ENCODE measurements at places on chromosomes 3 and 15.

- DNase-seq = no peak
These were observed 47.6 kb downstream of the ABHD5 start for GRCh38 chr3:43738305-43738704.

GRCh38 chr15:85943151-85943550 is 136.5 kb upstream of the AGBL1 start:
- DNase-seq = no peak

DNA sequence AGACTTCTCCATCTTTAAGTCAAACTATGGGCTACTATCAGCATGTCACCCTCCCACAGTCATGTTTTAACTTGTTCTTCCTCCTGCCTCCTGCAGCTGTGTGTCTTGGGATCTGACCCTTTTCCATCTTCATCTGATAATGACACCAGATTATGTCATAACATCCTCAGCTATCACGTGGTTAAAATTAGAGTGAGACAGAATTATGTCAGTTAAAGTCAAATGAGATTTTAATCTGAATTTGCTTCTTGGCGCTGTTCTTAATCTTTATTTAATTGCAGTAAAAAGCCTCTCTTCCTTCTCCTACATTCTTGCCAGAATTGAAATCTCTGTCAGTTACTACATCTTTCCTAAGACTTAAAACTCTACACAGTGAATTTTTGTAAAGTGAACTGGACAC is 107.2 kb downstream of the ARPP21 start:
- DNase-seq = no peak

GRCh38 chr3:13571264-13571663 is 22.3 kb downstream of the FBLN2 start:
- DNase-seq = no peak

DNA sequence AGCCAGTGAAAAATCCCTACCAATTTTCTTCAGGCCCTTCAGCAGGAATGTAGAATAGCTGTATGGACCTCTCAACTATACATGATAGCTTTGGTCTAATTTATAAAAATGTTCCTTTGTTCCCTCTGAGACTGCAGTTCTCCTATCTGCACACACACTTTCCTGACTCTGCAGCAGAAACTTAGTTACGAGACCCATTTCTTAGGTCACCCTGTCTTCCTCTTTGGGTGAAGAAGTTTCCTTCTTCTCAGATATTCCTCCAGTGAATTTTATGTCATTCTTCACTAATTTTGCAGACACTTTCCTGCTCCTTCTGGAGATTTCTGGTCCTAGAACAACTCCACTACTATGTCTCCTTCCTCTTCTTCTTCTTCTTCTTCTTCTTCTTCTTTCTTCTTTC is 42.6 kb downstream of the CD200R1L start:
- no peak for DNase-seq

- no peak for DNase-seq
These were observed 522 bp upstream of the NRROS start for GRCh38 chr3:196638861-196639482.

DNA sequence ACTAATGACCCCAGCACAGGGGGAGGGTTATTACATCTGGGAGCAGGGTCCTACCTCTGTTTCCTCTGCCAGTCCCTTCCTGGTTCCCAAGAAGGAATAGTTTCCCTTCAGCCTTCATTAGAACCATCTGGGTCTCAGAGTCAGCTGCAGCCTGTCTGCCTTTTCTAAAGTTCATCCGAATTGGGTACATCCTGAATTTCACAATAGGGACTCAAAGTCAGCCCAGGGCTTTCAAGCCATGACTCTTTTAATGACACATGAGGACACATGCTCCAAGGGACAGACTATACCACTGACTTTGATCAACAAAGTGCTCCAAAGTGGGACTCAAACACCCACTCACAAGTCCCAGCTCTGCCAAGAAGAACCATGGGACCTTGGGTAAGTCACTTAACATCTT is 12.7 kb upstream of the CRABP1 start:
- no peak for DNase-seq

GRCh38 chr15:58044551-58044950 is 21.0 kb downstream of the ALDH1A2 start:
- DNase-seq = no peak

DNA sequence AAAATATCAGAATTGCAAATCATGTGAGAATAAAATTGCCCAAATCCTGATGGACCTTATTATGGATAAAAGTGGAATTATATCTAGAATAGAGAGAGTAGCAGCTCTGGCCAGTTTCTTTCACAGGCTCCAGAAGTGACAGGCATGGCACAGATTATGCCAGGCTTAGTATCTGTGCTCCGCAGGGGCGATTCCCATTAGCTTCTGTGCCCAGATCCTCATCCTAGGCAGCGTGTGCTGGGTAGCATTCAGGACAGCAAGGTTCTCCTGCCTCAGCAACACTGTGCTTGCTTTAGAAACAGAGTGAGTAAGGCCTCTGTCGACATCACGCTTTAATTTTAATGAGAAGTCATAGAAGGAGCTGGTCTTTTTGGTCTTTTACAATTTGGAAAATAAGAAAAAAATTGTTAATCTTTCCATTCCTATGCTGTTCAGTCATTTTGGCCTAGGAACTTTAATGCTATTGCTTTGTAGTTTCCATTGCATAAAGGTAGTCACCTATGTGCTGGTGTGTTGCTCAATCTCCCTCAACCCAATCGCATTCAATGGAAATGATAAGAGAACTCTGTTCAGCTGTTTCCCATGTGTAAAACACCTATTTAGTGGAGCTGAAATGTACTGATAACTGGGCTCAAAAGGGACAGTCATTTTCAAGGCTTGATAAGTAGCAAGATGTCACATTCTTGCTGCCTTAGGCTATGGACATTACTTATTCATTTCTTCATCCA is 770.1 kb downstream of the AGBL1 start:
- DNase-seq = no peak

DNA sequence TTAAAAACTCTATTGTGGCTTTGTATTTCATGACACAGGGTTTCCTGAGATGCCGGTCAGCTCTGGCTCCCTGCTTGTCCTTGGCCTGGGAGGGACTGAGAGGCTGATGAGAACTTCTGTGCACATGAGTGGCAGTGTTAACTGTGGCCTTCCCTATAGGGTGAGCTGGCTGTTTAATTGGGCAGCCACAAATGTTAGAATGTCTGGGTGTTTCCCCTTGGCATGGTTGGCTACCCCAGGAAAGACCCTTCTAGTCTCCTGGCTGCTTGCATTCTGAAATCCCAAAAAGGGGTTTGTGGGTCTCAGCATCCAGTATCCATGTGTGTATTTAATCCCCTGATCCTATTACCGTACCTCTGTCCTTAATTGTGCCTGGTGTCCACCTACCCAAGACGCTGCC is 3.0 kb upstream of the KLF13 start:
- no peak for DNase-seq

DNA sequence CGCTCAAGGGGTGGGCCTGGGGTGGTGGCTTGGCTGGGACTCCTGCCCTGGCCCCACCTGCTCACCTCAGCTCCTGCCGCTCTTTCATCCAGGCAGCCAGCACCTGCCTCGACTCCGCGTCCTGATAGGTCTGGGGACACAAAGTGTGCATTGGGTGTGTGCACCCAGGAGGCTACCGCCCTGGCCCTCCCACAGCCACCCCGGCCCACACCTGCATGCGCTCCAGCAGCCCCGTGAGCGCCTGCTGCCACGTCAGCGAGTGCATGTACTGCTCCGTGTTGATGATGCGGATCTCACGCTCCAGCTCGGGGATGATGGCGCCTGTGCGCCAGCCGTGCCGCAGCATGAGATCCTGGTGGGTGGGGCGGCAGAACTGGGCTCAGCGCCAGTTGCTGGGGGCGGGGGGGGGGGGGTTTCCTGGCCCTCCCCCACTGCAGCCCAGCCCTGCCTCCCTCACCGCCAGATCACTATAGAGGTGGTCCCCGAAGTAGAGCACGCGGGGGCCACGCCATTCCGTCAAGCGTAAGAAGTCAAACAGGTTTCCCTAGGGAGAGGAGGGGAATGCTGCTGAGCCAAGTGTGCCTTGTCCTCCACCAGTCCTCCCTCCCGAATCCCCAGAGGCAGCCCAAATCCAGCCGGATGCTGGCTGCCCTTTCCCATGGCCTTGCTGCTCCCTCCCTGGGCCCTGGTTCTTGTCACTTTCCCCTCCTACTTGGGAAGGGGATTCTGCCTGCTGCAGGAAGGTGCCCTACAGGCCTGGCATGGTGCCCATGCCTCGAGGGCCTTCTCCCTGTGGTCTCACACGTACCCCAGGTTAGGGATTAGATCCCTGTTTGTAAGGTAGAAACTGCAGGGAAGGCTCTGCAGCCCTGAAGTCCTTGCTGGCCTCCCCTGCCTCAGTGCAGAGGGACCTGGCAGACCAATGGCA is 8.6 kb downstream of the NT5DC2 start:
- DNase-seq = no peak

DNA sequence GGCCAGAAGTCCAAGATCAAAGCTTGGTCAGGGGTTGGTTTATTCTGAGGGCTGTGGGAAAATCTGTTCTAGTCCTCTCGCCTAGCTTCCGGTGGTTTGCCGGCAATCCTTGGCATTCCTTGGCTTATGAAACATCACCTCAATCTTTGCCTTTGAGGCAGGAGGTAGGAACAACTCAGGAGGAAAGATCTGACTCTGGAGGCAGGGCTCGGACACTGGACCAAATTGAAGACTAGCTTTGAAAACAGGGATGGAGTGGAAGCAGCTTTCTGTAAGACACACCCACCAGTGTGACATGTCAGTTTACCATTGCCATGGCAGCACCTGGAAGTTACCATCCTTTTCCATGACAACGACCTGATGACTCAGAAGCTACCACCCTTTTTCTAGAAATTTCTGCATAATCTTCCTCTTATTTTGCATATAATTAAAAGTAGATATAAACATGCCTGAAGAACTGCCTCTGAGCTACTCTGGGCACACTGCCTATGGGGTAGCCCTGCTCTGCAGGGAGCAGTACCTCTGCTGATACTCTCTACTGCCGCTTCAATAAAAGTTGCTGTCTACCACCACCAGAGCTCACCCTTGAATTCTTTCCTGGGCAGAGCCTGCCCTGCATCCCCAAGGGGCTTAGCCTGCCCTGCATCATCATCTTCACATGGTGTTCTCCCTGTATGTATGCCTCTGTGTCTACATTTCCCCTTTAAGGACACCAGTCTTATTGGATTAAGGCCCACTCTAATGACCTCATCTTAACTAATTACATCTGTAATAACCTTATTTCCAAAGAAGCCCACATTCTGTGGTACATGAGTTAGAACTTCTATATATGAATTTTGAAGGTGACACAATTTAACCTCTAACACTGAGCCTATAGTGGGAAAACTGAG is 38.3 kb upstream of the TM4SF4 start:
- no peak for DNase-seq

GRCh38 chr15:101366853-101367252 is 71.8 kb upstream of the SNRPA1 start:
- DNase-seq = no peak

DNA sequence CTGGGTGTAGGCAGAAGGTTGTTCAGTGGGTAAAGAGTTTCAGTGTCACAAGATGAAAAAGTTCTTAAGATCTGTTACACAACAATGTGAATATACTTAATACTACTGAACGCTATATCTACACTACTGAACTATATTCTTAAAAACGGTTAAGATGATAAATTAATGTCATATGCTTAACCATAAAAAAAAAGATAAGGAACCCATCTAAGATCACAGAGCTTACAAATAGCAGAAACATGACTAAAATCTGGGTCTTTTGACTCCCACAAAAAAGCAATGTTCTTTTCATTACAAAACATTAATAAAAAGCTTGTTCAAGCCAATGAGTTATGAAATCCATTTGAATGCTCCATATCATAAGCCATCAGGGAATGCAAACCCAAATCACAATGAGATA is 34.4 kb downstream of the UBR1 start:
- no peak for DNase-seq

DNA sequence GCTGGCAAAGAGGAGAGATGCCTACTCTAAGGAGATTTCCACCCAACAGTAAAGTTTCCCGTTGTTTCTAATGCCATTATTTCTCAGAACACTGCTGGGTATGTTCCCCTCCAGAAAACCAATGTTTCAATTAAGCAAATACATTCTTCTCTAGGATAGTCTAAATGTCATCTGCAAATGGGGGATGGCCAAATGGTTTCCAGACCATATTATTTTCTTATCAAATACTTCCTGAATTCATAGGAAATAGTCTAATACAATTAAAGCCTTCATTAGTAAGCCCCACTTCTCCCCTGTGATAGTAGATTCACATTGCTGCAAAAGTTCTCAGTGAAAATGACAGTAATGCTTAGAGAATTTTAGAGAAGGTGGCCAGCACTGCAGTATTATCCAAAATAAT is 716.6 kb downstream of the GRM7 start:
- no peak for DNase-seq

- DNase-seq = no peak
These were observed 608.1 kb downstream of the ZNF385D start for GRCh38 chr3:21142949-21143348.

DNA sequence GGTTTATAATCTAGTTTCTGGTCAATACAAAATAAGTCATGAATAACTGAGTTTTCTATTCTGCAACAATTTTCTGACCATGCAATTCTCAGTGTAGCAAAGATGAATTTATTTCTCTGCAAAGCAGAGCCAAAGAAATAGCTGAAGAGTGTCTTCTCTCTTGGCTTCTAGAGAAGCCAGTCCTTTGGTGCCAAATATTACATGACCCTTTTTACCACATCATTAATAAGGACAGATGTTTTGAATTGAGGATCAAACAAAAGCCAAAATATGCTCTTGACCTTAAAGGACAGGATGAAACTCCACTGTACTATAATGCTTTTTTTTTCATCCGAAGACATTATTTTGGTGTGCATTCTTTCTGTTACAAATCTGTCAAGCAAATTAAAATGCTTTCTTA is 40.2 kb upstream of the OSTN start:
- no peak for DNase-seq

- no peak for DNase-seq
These were observed 31.3 kb downstream of the SNRK start for GRCh38 chr3:43317461-43318316.

DNA sequence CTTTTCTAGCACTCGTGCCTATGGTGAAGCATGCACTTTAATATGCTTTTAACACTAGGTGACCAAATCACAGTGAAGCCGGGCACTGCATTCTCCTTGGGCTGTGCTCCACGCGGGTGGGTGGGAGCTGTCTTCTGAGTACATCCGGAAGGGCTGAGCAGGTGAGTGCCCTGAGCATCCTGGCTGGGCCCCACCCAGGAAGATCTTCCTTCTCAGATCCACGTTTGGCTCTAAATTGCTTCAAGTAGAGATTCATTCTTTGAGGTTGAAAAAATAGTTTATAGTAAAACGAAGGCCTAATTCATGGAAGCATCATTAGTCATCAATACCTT is 73.9 kb upstream of the BLM start:
- no peak for DNase-seq

GRCh38 chr15:69525543-69525942 is 72.9 kb downstream of the RPLP1 start:
- no peak for DNase-seq

- no peak for DNase-seq
These were observed 1.6 kb upstream of the PROK2 start for GRCh38 chr3:71786551-71786950.

GRCh38 chr3:128482666-128483656 is 10.0 kb downstream of the GATA2 start:
- no peak for DNase-seq
